ENCODE measurements at places on chromosomes 13 and 19. TPM values are rescaled to one million over a fixed set of nuclear protein-coding genes. Genes with fewer than 3 reads are reported as not detected.

DNA sequence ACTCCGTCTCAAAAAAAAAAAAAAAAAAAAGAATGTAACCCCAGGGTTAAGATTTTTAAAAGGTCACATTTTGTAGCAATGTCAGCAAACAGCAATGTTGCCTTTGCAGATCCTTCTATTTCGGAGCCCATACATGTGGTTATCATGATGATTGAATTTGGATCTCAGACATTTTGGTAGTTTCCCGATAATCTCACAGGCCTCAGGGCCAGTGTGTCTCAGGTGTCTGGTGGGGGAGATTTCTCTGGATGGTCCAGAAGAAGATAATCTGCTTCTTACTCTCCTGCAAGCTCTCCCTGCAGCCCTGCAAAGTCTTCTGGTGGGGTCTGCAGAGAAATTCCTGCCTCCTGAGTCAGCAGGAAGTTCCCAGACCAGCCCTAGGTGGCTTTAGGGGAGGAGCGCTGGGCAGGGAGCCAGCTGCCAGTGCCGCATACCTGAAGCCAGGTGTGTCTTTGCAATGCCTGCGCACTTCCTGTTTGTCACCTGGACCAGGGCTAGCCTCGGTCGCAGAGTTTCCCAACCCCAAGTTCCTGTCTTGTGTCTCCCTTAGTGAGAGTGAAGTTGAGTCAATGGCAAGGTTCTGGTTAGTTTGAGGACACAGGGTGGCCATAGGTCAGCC, 1.4 kb downstream of the SH2D3A start:
- no peak overlapping the region for H3K4me3 ChIP-seq
- peaks cover 2% of the 10 kb centered on the region for H3K4me1 ChIP-seq
- peaks cover 10% of the 10 kb centered on the region for H3K27me3 ChIP-seq
- DNase-seq, result no peak
- H3K27ac ChIP-seq, result no peak overlapping the region
- H3K36me3 ChIP-seq, result no peaks in the 10 kb centered on the region

DNA sequence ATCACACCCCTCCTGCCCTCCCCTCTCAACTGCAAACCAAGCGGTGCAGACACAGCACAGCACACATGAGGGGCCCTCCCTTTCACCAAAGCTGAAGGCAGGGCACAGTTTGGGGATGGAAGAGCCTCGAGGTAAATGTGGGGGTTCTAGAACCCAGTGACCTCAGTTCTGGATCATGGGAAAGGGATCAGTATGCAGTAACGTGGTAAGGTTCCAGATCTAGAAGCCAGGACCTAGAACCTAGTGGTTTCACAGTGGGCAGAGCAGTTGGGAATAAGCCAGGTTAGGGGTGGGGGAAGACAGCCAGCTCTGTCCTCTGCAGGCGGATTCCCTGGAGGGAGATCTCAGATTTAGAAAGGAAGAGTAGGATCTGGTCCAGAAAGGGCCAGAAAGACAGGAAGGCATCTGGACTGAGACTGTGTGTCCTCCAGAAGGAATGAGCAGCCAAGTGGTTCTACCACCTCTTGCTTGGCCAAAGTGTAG, 3.1 kb downstream of the FTL start:
- H3K27me3 ChIP-seq, result no peaks in the 10 kb centered on the region
- peaks cover 29% of the 10 kb centered on the region for H3K4me1 ChIP-seq
- H3K27ac ChIP-seq, result no peak overlapping the region
- no peak for DNase-seq
- H3K4me3 ChIP-seq, result no peak overlapping the region

- peak; percentile 36 for DNase-seq
- peaks cover 36% of the 10 kb centered on the region for H3K4me1 ChIP-seq
- H3K27ac ChIP-seq, result no peak overlapping the region
- H3K36me3 ChIP-seq, result no peaks in the 10 kb centered on the region
- H3K27me3 ChIP-seq, result no peaks in the 10 kb centered on the region
These were observed 945.5 kb upstream of the SLC10A2 start for GRCh38 chr13:104011505-104012241.

The TNFSF9 gene
- total RNA-seq, result 2.4 TPM

The ZNF331 gene
- total RNA-seq, result 5.1 TPM

The ZNF844 gene
- not detected for total RNA-seq

DNA sequence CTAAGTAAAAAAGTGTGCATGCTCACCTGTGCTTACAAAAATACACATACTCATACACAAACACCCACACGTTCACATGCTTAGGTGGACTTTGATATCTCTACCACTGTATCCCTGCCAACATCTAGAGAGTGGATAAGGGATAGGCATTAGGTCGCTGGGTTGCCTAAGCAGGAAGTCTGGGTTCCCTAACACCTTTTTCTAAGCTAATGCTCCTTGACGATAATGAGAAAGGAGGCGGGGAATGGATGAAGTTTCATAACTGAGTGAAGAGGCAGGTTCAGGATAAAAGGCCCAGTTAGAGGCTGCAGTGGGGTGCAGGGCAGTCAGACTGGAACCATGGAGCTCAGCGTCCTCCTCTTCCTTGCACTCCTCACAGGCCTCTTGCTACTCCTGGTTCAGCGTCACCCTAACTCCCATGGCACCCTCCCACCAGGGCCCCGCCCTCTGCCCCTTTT, 41.9 kb upstream of the CYP2A7 start:
- no peaks in the 10 kb centered on the region for H3K27me3 ChIP-seq
- no peak overlapping the region for H3K4me3 ChIP-seq
- no peak overlapping the region for H3K27ac ChIP-seq
- H3K36me3 ChIP-seq, result no peaks in the 10 kb centered on the region
- H3K4me1 ChIP-seq, result no peaks in the 10 kb centered on the region

DNA sequence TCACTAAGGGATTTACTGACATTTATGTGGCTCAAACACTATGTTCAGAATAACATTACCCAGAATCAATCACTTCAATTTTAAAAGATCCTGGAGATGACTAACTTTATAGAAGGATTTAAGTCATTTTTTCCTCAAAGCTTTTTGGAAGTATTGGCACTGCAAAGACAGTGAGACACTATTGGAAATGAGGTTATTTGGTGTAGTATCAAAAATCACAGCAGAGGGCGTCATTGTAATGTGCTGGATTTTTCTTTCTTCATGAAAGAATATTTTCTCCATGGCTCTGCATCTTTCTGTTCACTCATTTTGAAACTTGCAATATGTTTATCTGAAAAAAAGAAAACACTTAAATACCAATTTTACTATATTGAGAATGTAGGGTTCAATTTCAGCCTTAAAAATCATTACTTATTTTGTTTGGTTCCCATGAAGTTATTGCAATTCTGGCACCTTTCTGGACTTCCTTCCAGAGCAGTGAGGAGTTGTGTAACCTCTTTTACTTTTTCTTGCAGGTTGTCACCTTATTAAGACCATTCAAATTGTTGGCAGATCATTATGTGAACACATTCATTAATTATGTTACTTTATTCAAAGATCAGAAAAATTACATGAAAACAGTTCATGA, 3.7 kb upstream of the CSNK1A1L start:
- no peaks in the 10 kb centered on the region for H3K27me3 ChIP-seq
- H3K4me3 ChIP-seq, result no peak overlapping the region
- no peaks in the 10 kb centered on the region for H3K4me1 ChIP-seq
- no peak overlapping the region for H3K27ac ChIP-seq
- H3K36me3 ChIP-seq, result no peaks in the 10 kb centered on the region

The MAMSTR gene
- total RNA-seq, result 0.55 TPM

The GRK1 gene
- not detected for total RNA-seq

DNA sequence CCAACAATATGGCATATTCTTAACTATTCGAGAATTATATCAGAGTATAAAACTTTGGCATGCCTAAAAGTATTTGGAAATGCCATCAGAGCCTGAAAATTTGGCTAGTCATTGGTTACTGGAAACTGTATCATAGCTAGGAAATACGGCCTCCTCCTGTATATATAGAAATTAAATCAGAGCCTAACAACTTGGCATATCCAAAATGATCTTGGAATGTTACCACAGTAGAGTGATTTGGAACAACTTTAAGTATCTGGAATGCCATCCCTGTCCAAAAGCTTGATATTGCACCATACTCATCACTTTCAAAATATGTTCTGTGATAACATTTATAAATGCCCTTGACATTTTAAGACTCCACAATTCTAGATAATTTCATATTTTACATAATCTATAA, 335.8 kb downstream of the SLITRK1 start:
- no peaks in the 10 kb centered on the region for H3K4me1 ChIP-seq
- no peaks in the 10 kb centered on the region for H3K36me3 ChIP-seq

DNA sequence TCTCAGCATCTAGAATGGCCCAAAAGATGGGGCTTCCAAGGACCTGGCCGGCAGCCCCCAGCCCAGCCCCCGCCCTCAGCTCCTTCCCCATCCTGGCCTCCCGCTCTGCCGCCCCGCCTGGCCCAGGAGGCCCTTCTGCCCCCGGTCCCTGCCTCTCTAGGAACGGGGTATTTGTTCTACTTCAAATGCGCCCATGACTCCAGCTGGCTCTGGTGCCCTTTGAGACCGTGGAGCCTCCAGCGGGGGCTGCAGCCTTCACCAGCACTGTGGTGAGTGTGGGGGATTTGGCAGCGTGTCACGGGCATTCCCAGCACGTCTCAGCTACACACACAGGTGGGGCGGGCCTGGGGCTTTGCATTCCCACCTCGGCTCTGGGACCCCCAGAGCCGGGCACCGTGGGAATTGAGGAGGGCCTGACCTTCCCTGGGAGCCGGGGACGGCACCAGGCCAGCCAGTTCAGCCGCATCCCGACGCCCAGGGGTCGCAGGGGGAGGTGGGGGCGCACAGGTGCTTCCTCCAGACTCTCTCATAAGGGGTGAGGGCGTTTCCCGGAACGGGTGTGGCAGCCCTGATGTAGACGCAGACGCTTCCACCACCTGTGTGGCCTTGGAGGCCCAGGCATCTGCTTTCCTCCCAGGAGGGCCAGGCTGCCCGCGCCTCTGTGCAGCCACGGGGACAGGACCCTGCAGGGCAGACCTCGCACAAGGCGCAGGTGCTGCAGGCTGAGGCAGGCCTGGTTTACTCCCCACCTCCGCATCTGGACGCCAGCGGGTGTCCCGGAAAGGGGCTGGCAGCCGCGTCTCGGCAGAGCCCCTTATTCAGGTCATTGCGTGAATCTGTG, 947 bp downstream of the ATP4B start:
- DNase-seq, result no peak
- H3K4me1 ChIP-seq, result no peaks in the 10 kb centered on the region
- no peak overlapping the region for H3K27ac ChIP-seq
- H3K27me3 ChIP-seq, result peaks cover 3% of the 10 kb centered on the region
- no peak overlapping the region for H3K4me3 ChIP-seq

The ASPDH gene
- total RNA-seq, result not detected

- no peaks in the 10 kb centered on the region for H3K36me3 ChIP-seq
- H3K27me3 ChIP-seq, result no peaks in the 10 kb centered on the region
- no peak overlapping the region for H3K4me3 ChIP-seq
- H3K4me1 ChIP-seq, result peaks cover 3% of the 10 kb centered on the region
- DNase-seq, result no peak
These were observed 6.4 kb downstream of the ZNF808 start for GRCh38 chr19:52533901-52534300.

GRCh38 chr13:30105381-30105780, 202.0 kb downstream of the KATNAL1 start:
- no peaks in the 10 kb centered on the region for H3K36me3 ChIP-seq
- no peak for DNase-seq
- no peaks in the 10 kb centered on the region for H3K27me3 ChIP-seq

DNA sequence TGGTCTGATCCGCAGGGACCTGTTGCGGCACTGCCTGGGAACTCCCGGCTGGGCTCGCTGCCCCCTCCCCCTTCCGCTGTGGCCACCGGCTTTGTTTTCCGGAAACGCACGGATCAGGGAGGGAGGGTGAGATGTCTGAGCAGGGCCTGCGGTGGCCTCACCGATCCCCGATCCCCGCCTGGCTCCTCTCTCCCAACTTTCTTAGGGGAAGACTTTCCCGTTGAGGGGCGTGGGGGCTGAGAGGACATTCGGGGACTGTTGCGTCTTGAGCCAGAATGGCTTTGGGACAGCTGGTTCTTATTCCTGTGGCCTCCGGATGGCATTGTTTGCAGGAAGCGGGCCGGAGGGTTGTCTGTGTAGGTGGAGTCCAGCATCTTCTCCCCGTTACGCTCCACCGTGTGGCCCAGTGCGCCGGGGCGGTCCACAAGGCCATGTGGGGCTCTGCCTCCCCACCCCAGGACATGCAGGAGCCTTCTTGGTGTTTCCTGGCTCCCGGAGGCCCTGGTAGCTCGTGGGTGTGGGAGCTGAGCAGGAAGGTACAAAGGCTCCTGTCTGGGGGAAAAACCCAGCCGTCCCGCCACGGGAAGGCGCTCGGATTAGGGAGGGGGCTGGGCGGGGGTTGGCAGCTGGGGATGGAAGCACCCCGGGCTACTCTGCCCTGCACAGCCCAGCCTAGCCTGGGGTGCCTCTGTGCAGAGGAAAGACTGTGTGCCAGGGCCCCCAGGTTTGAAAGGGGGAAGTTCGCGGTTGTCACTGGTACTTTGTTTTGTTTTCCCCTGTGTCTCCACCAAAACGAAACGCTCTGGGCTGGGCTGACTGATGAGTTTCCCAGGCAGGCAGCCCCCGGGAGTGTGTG, 1.3 kb downstream of the CSNK1G2 start:
- H3K27me3 ChIP-seq, result no peaks in the 10 kb centered on the region
- H3K36me3 ChIP-seq, result peaks cover 2% of the 10 kb centered on the region
- DNase-seq, result peak; percentile 61
- peak overlapping the region; percentile 94 for H3K4me3 ChIP-seq

- no peak for DNase-seq
- no peaks in the 10 kb centered on the region for H3K36me3 ChIP-seq
- no peak overlapping the region for H3K4me3 ChIP-seq
- no peak overlapping the region for H3K27ac ChIP-seq
These were observed 128.9 kb upstream of the RXFP2 start for GRCh38 chr13:31610270-31610998.

DNA sequence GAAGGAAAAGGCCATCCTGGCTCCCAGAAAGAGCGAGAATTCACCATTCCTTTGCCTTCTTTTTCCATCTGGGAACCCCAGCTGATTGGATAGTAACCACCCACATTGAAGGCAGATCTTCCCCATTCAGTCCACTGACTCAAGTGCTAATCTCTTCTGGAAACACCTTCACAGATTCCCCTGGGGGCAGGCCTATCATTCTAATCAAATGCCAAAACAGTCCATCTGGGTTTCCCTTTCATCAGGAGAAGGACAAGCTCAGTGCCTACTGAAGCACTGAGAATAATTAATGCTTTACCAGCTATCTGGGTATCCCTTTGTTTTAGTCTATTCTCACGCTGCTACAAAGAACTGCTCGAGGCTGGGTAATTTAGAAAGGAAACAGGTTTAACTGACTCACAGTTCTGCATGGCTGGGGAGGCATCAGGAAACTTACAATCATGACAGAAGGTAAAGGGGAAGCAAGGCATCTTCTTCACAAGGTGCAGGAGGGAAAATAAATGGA, 293.2 kb downstream of the ENOX1 start:
- H3K36me3 ChIP-seq, result no peaks in the 10 kb centered on the region
- no peaks in the 10 kb centered on the region for H3K4me1 ChIP-seq
- no peak for DNase-seq
- no peaks in the 10 kb centered on the region for H3K27me3 ChIP-seq
- H3K4me3 ChIP-seq, result no peak overlapping the region

- no peaks in the 10 kb centered on the region for H3K36me3 ChIP-seq
- no peaks in the 10 kb centered on the region for H3K4me1 ChIP-seq
- H3K27ac ChIP-seq, result no peak overlapping the region
- DNase-seq, result no peak
These were observed 1305.2 kb upstream of the PCDH9 start for GRCh38 chr13:68535329-68535728.

- no peak overlapping the region for H3K27ac ChIP-seq
- H3K4me1 ChIP-seq, result no peaks in the 10 kb centered on the region
- DNase-seq, result no peak
These were observed 8.4 kb downstream of the CD22 start for GRCh38 chr19:35337097-35337983.

The TEX29 gene
- 0.43 TPM for total RNA-seq

- H3K4me1 ChIP-seq, result peaks cover 6% of the 10 kb centered on the region
- H3K4me3 ChIP-seq, result no peak overlapping the region
- peak; percentile 73 for DNase-seq
- no peaks in the 10 kb centered on the region for H3K27me3 ChIP-seq
- no peak overlapping the region for H3K27ac ChIP-seq
These were observed 743 bp upstream of the NDUFS7 start for GRCh38 chr19:1383017-1383311.

Measured in astrocyte (in vitro differentiated cells and primary cell).